ENCODE measurements at places on chromosomes 11 and 22.

DNA sequence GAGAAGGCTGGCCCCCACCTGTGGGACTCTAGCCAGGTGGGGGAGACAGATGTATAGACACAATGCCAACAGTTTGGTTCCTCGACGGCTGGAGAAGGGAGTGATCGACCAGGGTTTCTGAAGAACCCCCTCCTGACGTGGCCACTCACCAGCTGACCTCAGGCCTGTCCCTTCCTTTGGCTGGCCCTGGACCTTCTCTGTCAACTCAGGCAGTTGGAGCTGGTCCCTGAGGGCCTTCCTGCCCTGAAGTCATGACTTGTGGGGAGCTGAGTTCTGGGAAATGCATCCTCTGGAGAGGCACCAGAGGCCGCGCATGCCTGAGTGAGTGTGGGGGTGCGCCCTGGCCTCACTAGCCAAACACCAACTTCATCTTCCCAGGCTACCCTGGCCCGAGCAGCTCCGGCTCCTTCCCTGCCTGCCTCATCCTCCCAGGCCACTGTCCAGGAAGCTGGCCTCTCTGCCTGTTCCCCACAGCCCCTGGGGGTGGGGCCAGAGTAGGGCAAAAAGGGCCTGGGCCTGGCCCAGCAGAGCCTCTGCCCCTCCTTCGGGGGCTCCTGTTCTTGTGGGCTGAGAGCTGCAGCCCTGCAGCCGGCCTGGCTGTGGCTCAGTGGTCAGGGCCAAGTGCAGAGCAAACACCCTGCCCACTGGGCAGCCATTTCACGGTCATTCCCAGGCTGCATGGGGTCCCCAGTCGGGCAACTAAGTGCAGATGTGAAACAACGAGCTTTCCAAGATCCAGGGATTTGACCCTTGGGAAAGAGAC is 23.6 kb downstream of the TXN2 start:
- DNase-seq, result peak; percentile 82

DNA sequence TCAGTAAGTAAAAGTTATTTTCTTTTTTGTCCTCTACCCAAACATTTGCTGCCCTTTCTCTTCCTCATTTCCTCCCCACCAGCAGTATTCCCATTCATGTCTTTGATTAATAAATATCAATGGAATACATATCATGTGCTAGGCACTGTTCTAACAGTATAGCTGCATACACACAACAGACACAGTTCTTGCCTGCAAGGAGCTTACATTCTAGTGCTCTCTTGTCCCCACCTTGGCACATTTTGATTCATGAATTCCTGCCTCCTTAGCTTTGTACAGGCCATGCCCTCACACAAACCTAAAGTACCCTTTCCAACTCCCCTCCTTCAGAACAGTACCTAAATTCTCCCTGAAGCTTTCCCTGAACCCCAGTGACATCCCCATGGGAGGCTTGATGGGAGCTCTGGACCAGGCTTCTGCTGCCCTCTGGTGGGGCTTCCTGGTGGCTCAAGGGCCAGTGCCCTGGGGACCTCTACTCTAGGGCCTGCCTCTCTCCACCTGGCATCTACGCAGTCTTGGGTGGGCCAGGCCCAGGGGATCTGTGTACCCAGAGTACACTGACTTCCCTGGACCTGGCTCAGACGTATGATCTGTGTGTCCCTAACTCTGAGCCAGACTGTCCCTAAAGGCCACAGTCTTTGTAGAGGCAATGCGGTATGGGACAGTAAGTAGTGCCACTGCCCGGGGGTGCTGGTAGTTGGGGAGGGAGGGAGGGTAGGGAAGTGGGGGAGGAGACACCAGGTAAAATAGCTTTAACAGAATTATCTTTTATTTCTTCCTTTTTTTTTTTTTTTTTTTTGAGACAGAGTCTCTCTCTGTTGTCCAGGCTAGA is 14.1 kb downstream of the RPS13 start:
- peak; percentile 56 for DNase-seq

- DNase-seq, result no peak
These were observed 2.3 kb downstream of the RTN4RL2 start for GRCh38 chr11:57462597-57462996.

DNA sequence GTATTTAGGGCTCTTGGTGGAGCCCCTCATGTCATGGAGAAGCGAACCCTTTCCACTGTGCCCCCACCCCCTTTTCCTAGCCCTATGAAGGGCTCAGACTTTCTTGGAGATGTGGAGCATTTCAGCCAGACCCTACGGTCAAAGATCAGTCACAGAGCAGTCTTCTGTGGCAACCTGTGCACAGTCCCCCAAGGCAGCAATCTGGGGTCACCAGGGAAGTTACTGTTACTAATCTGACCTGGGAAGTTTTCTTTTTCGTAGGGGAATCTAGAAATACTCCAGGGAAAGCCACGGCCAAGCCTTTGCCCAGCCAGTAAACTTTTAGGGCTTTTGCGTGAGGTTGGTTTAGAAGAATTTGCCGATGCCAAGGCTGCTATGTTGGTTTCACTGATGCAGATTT is 50.6 kb downstream of the ZBTB16 start:
- DNase-seq, result no peak

- no peak for DNase-seq
These were observed 11.8 kb upstream of the CCDC89 start for GRCh38 chr11:85697747-85698146.

DNA sequence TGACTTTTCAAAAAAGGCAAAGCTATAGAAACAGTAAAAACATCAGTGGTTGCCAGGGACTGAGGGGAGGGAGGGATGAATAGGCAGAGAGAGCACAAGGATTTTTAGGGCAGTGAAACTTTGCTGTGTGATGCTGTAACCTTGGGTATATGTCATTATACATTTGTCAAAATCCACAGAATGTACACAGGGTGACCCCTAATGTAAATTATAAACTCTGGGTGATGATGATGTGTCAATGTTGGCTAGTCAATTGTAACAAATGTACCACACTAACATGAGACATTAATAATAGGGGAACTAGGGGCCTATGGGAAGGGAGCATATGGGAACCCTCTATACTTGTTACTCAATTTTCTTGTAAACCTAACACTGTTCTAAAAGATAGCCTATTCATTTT is 24.8 kb downstream of the RIBC2 start:
- no peak for DNase-seq

GRCh38 chr11:118938491-118939403 is 13.0 kb upstream of the BCL9L start:
- peak; percentile 90 for DNase-seq

- no peak for DNase-seq
These were observed 9.9 kb downstream of the TMPRSS13 start for GRCh38 chr11:117919341-117919740.

- no peak for DNase-seq
These were observed 73.3 kb downstream of the TRMU start for GRCh38 chr22:46408568-46409506.

GRCh38 chr11:117859061-117859460 is 17.4 kb downstream of the FXYD6 start:
- no peak for DNase-seq

- no peak for DNase-seq
These were observed 306.0 kb downstream of the BUD13 start for GRCh38 chr11:116466801-116467200.
